ENCODE measurements at places on chromosomes 16 and 17.

- no peak for DNase-seq
Observed at GRCh38 chr16:60991886-60992285, 1044.4 kb downstream of the CDH8 start.

- no peak for DNase-seq
Observed at GRCh38 chr17:72887917-72888316, 204.6 kb downstream of the SLC39A11 start.

DNA sequence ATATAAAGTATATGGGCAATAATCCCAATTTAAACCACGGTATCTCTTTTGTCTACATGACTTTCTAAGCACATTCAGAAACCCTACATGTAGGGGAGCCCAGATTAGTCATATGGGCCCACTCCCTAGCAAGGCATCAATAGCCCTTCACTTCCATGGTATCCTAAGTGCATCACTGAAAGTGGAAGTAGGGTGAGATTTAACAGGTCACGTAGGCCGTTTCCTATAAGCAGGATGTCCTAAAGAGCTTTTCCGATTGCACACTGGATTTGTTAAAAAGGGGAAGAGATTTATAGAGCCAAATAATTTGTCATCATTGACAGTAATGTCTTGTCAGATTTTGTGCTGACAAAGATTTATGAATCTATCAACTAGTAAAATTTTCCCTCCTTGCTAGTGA, 39.0 kb downstream of the CA4 start:
- no peak for DNase-seq

DNA sequence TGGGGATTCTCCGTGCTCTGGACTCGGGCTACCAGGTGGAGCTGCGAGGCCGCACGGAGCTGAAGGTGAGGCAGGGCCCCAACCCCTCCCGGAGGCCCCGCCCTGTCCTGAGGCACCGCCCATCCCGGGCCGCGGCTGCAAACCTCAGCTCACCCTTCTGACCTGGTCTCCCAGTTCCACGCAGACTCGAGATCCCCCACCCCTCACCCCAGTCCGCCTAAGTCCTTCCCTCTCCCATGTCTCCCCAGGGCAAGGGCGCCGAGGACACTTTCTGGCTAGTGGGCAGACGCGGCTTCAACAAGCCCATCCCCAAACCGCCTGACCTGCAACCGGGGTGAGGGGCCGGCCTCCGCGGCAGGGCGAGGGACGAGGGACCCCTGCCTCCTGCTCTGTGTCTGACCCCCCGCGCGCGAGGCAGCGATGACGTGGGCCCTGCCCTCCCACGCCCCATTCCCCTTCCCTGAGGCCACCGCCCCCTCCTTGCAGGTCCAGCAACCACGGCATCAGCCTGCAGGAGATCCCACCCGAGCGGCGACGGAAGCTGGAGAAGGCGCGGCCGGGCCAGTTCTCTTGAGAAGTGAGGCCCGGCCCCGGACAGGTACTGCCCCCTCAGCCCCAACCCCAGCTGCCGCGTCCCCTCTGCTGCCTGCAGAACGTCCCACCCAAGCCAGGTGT, 13.7 kb downstream of the GUCY2D start:
- no peak for DNase-seq

DNA sequence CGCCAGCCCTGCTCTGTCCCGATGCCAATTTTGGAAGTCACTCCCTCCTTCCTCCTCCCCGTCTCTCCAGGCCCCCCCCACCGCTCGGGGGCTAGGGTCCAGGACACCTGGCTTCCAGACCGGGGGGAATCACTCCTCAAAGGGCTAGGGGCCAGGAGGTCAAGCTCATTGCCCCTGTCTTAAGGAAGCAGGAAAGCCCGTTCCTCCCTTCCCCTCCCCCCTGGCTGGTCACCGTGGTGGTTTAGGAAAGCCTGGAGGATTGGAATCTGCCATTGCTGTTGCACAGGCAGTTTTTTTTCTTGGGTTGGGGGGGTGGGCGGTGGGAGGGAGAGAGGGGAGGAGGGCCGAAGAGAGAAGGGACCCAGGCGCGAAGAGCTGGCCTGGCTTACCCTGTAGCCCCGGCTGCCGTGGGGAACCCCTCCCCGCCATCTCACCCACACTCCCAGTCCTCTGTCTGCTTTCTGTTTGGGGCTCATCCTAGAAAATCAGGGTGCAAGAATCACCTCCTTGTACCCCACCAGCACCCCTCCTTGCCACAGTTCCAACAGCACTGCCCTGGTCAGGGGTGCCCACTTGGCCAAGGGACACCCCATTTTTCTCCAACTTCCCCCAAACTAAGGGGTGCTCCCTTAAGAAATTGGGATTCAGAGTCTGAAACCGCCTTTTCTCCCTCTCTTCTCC, 2.9 kb upstream of the BCL6B start:
- DNase-seq: no peak

GRCh38 chr16:52569701-52570100, 22.8 kb upstream of the TOX3 start:
- DNase-seq: no peak

DNA sequence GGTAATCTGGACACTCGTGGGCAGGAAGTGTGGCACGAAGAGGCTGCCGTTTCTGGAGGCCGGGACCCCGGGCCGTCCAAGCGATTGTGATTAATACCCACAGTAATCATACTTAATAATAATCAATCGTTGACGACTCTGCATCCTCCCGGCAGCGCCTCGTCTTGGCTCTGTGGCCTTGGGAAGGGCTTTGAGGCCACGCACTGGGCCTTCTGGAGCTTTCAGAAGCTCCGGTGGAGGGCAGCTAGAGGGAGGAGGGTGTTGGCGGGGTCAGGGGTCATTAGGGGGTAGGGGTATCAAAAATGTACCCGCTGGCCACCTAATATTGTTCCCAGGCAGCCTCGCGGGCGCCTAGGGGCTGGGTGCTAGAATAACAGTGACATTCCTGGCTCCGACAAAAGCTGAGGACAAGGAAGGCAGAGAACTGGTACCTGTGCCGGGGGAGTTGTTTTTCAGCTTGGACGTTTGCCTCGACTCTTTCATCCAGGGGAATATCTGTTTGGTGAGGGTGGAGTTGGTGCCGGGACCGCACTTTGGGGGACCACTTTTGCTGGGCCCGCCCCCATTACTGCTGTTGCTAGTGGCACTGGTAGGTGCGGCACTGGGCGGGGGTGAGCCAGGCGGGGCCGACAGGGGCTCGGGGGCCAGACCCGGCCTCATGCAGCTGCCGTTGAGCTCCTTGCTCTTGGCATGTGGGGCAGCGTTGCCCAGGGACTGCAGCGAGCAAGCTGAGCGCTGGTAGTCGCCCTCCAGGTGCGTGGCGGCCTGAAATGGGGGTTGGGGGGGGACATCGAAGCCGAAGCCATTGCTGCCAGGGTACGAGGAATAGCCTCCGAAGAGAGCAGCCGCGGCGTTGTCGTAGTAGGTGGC, 6.9 kb upstream of the HOXB2 start:
- DNase-seq: no peak

GRCh38 chr16:48054881-48055601, 100.8 kb downstream of the ABCC12 start:
- peak; percentile 48 for DNase-seq

- no peak for DNase-seq
Observed at GRCh38 chr17:59328601-59329000, 2.9 kb upstream of the YPEL2 start.

GRCh38 chr17:54270499-54270898, 447.8 kb downstream of the KIF2B start:
- no peak for DNase-seq

GRCh38 chr16:78796221-78796866, 696.9 kb downstream of the WWOX start:
- DNase-seq: peak; percentile 79

GRCh38 chr16:55489119-55489955, 10.3 kb downstream of the MMP2 start:
- no peak for DNase-seq

DNA sequence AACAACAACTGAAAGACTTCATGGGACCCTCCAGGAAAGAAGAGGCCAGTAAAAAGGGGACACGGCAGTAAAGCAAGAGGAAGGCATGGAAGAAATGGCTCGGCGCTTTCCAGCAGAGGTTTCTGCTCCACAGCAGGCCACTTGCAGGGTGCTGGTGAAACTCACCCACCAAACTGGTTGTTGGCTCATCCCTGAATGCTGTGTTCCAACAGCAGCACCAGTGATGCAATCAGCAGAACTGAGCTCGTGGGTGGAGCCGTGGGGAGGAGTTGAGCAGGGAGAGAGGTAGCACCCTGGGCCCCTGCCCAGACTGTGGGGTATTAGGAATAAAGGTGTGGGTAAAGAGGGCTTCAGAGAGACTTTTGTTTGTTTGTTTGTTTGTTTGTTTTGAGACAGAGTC, 62.8 kb upstream of the ADCY9 start:
- peak; percentile 61 for DNase-seq

DNA sequence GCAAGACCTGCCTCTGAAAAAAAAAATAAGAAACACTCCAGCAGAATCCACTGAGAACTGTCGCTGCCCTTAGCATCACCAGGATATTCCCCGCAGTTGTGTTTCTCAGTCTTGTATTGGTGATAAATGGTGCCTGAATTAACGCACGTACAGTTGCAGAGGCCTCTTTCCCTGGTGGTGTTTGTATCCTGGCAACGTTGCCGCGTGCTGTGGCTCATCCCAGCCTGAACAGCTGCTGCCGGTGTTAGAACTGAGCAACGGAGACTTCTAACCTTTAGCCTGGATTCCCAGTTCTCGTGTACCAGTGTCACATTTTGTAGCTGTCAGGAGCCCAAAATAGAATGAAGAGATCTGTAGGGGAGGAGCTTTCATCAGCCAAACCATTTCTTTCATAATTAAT, 4.8 kb downstream of the MLYCD start:
- no peak for DNase-seq

DNA sequence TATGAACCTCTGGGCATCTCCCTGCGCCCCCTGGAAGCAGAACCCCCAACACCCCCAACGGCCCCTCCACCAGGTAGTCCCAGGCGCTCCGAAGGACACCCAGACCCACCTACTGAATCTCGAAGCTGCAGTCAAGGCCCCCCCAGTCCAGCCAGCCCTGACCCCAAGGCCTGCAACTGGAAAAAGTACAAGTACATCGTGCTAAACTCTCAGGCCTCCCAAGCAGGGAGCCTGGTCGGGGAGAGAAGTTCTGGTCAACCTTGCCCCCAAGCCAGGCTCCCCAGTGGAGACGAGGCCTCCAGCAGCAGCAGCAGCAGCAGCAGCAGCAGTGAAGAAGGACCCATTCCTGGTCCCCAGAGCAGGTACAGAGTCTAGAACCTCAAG, 1.5 kb downstream of the BCL6B start:
- DNase-seq: no peak

GRCh38 chr17:50139950-50140885, 10.3 kb upstream of the SAMD14 start:
- DNase-seq: peak; percentile 89

GRCh38 chr16:28596840-28597691, at the start of gene SULT1A2:
Gene SULT1A2, minus strand, starts transcription at chr16:28597050. Its CDS starts 1,120 bp downstream, at chr16:28595930.
- DNase-seq: peak; percentile 34

Data from hematopoietic multipotent progenitor cell treated with erythropoietin and hydrocortisone succinate and interleukin-3 and kit ligand, for 6 days (in vitro differentiated cells).